ENCODE measurements at places on chromosomes 6 and 20.
A peak's percentile ranks its signal among the peaks of the same experiment; 100 is the strongest.

DNA sequence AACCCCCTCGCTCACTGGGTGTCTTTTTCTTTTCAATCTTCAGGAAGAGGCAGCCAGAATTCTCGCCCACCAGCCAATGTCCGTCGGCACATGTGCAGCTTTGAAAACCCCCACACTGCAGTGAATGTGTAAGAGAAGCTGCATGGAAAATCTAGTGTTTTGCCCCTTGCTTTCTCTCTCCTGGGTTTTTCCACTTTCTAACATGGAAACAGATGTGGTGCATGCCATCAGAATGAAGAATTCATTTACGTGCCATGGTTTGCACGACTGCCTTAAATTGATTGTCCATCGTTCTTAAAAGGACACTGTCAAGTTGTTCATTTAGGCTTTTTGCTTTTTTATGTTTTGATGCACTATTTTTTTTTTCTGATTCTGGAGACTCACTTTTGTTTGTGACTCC lies 117.1 kb upstream of the RAB32 start:
- no peak overlapping the region for H3K27ac ChIP-seq
- no peaks in the 10 kb centered on the region for H3K36me3 ChIP-seq
- H3K27me3 ChIP-seq, result peaks cover 3% of the 10 kb centered on the region
- no peaks in the 10 kb centered on the region for H3K4me1 ChIP-seq

- H3K27ac ChIP-seq, result no peak overlapping the region
- H3K4me3 ChIP-seq, result no peak overlapping the region
- H3K4me1 ChIP-seq, result peaks cover 19% of the 10 kb centered on the region
- DNase-seq, result no peak
These were observed 260.0 kb downstream of the DHX35 start for GRCh38 chr20:39222101-39222500.

- no peaks in the 10 kb centered on the region for H3K27me3 ChIP-seq
- H3K4me3 ChIP-seq, result no peak overlapping the region
- no peak for DNase-seq
- no peaks in the 10 kb centered on the region for H3K4me1 ChIP-seq
- H3K27ac ChIP-seq, result no peak overlapping the region
- peaks cover 67% of the 10 kb centered on the region for H3K36me3 ChIP-seq
These were observed 100.0 kb downstream of the MBOAT1 start for GRCh38 chr6:20112241-20112640.

GRCh38 chr6:141309295-141309694 lies 823.4 kb upstream of the GJE1 start:
- no peak overlapping the region for H3K4me3 ChIP-seq
- no peaks in the 10 kb centered on the region for H3K27me3 ChIP-seq
- H3K4me1 ChIP-seq, result no peaks in the 10 kb centered on the region
- H3K27ac ChIP-seq, result no peak overlapping the region
- H3K36me3 ChIP-seq, result no peaks in the 10 kb centered on the region

GRCh38 chr6:81750200-81750599 lies 2.3 kb downstream of the TENT5A start:
- no peaks in the 10 kb centered on the region for H3K36me3 ChIP-seq
- no peak for DNase-seq
- H3K27me3 ChIP-seq, result no peaks in the 10 kb centered on the region
- H3K4me3 ChIP-seq, result no peak overlapping the region

DNA sequence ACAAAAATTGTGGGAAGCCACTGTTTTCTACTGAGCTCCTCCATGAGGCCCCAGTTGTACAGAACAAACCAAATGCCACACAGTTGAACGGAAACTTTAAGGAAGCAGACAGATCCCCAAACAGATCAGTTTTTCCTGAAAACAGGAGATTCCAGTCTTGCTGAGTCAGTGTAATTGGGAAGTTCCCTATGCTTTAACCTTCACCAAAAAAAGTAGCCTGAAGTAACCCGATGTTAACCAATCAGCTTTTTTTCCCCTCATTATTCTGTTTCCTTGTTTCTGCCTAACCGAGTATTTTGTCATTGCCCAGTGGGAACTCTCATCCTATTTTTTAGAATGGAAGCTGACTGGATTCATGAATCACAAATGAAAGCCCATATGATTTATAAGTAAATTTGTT lies 36.7 kb downstream of the MARCKS start:
- H3K36me3 ChIP-seq, result no peaks in the 10 kb centered on the region
- no peak overlapping the region for H3K27ac ChIP-seq
- H3K4me1 ChIP-seq, result no peaks in the 10 kb centered on the region

- H3K36me3 ChIP-seq, result no peaks in the 10 kb centered on the region
- H3K27me3 ChIP-seq, result peaks cover 2% of the 10 kb centered on the region
- no peak for DNase-seq
- H3K4me3 ChIP-seq, result no peak overlapping the region
- no peaks in the 10 kb centered on the region for H3K4me1 ChIP-seq
- no peak overlapping the region for H3K27ac ChIP-seq
These were observed 141.7 kb upstream of the RPS6KA2 start for GRCh38 chr6:166768761-166769160.

DNA sequence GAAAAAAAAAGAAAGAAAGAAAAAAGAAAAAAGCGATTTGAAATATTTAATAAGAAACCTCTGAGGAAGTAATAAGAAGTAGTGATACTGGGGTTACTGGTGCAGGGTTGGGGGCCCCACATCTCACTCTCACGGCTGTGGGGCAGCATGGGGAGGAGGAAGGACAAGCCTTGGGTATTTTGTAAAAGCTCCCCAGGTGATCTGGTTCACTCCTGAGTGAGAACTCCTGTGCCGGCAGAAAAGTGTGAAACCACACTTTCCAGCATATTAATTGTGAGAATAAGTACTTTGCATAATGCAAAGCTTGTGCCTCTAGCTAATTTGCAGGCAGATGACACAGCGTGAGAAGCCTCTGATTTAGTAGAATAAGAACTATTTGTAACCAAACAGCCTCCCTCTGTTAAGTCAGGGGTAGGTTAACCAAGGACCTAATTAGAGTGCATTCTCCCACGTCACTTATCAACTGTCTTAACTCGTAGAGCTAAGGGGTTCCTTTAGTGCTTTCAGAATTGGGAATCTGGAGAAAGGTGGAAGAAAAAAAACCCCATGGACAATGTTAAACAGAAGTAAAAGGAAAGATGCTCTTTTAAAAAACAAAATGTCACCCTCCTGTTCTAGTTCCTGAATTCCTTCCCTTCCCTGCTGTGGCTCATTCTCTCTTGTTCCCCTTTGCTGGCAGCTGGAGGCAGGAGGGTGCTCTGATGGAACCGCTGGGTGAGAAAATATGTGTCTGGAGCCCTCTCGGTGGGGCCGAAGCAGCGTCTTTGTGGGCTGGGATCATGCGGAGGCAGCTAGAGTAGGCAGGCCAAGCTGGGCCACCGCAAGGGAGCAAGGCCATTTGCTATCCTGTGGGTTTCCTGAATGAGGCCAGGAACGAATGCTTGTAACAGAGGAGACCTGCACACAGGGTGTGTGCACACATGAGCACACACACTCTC lies 108.7 kb downstream of the FYN start:
- no peak overlapping the region for H3K4me3 ChIP-seq
- no peak overlapping the region for H3K27ac ChIP-seq
- no peak for DNase-seq
- peaks cover 34% of the 10 kb centered on the region for H3K4me1 ChIP-seq
- peaks cover 12% of the 10 kb centered on the region for H3K36me3 ChIP-seq

DNA sequence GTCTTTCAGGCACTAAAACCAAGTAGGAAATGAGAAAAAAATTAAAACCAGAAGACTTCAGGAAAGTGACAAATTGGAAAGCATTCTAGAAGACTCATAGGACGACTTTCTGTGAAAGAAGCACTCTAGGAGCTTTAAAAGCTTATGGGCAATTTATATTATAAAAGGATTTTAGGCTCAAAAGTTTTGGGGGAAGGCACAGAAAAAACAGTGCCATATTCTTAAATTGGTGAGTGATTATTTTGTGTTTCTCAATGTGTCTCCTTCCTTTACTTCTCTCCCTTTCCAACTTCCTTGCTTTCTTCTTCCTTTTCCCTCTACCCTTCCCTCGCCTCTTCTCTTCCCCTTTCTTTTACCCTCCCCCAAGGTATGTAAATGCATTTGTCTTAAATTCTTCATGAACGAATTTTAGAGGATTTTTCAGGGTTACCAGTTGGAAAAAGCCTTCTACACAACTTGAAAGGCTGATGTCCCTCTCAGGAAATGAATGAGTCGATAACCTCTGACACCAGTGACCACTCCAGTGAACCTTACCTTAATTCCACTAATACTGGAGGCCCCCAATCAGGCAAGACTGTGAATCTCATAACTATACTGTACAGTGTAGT lies 2.6 kb upstream of the LIN28B start:
- H3K4me3 ChIP-seq, result no peak overlapping the region
- no peaks in the 10 kb centered on the region for H3K27me3 ChIP-seq
- DNase-seq, result no peak
- H3K4me1 ChIP-seq, result peaks cover 73% of the 10 kb centered on the region

DNA sequence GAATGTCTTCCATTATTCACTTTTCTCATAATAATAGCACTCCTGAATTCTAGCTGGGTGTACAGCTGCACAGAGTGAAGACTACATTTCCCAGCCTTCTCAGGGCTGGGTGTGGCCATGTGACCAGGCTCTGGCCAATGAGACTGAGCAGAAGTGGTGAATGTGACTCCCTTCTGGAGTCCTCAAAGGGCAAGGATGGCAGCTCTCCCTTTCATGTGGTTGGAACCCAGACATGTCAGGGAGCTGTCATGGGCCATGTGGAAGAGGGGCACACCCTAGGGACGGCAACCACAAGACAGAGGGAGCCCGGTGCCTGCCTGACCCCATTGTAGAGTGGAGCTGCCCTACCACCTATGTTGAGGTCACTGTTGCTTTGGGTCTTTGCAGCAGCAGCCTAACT lies 312.8 kb upstream of the SULF2 start:
- H3K36me3 ChIP-seq, result no peaks in the 10 kb centered on the region
- peak; percentile 39 for DNase-seq
- no peaks in the 10 kb centered on the region for H3K27me3 ChIP-seq
- H3K4me3 ChIP-seq, result no peak overlapping the region
- peaks cover 11% of the 10 kb centered on the region for H3K4me1 ChIP-seq
- H3K27ac ChIP-seq, result no peak overlapping the region

GRCh38 chr20:22770241-22770800 lies 185.9 kb upstream of the FOXA2 start:
- H3K4me1 ChIP-seq, result no peaks in the 10 kb centered on the region
- no peak overlapping the region for H3K27ac ChIP-seq
- peaks cover 3% of the 10 kb centered on the region for H3K27me3 ChIP-seq

DNA sequence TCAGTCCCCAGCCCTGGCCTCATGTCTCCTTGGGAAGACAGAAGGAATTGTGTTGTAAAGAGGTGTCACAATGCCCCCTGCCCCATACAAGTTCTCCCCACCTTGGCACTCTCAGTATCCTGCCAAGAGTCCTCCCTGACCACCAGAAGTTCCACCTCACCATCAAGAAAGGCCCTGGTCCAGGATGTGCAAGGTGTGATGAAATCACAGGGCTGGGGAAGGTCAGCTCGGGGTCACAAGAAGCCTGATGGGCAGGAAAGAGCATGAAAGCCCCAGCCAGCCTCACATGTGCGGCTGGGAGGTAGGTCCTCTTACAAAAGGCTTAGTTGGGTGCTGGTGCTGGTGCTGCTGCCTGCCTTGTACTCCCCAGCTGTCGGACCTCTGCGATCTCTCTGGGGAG lies 12.9 kb upstream of the C6orf132 start:
- no peaks in the 10 kb centered on the region for H3K36me3 ChIP-seq
- H3K27ac ChIP-seq, result no peak overlapping the region

DNA sequence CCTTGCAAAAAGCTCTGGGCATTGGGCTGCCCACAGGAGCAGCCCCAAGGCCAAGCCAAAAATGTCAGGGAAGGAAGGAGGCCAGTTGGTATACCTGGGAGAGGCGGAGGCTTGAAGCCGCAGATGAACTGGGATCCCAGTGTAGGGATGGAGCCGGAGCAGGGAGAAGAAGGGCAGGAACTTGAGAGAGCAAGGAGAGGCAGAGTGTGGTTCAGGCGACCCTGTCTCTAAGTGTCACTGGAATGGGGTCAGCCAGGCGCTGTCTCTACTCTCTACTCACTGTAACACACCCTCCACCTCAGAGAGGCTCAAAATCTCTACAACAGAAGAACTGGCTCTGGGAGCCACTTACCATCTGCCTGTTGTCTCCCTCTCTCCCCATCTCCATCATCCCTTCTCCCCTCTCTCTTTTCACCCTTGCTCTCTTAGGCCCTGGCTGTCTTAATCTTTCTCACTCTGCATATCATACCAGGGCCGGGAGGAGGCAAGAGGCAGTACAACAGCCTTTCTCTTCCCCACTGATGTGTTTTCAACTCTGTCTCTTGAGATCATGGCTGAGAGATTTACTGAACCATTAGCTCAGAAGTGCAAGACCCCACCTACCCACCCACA lies 93.3 kb downstream of the CRYBG1 start:
- H3K27me3 ChIP-seq, result peaks cover 22% of the 10 kb centered on the region
- no peak for DNase-seq
- no peaks in the 10 kb centered on the region for H3K4me1 ChIP-seq
- no peaks in the 10 kb centered on the region for H3K36me3 ChIP-seq

GRCh38 chr6:37129566-37129965 lies 40.4 kb upstream of the PIM1 start:
- no peak for DNase-seq
- H3K4me1 ChIP-seq, result no peaks in the 10 kb centered on the region
- no peak overlapping the region for H3K27ac ChIP-seq
- H3K36me3 ChIP-seq, result no peaks in the 10 kb centered on the region
- H3K27me3 ChIP-seq, result no peaks in the 10 kb centered on the region
- no peak overlapping the region for H3K4me3 ChIP-seq

DNA sequence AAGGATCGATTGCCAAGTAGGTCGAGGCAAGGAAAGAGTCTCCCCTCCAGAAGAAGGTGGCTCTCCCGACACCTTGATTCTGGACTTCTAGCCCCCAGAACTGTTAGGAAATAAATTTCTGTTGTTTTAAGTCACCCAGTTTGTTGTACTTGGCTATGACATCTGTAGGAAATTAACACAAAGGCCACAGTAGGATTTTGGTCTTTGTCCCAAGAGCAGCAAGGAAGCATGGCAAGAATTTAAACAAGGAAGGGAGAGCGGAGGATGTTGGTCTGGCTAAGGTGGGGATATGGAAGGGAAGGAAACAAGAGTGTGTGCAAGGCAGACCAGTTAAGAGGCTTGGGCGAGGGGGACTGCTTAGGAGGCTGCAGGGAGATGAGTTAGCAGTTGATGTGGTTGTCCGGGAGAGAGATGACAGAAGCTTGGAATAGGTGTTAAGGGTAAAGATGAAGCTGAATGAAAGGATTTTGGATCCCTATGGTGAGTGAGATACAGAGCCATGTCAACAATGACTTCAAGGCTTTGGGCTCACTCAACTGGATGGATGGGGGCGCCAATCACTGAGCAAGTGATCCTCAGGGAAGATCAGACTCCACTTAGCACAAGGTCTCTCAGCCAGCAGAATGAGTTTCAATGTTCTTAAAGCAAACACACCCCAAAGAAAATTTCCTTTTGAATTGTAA lies 140.5 kb upstream of the ZNF217 start:
- H3K4me3 ChIP-seq, result no peak overlapping the region
- H3K27me3 ChIP-seq, result no peaks in the 10 kb centered on the region
- H3K36me3 ChIP-seq, result no peaks in the 10 kb centered on the region
- peaks cover 22% of the 10 kb centered on the region for H3K4me1 ChIP-seq
- H3K27ac ChIP-seq, result no peak overlapping the region
- DNase-seq, result no peak

DNA sequence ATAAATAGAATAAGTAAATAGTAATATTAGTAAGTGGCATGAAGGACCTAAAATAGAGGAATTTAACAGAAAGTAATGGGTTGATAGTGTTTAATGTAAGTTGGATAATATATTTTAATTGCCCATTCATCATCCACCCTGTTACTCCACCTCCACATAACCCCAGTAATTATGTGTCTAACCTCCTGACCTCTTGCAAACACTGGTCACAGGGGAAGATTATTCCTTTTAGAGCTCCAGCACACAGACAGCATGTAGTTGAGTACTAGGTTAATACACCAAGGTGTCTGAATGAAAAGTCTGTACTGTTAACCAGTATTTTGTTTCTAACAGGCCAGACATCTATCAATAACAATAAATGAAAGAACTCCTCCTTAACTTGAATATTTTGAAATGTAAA lies 92.4 kb upstream of the EYS start:
- no peaks in the 10 kb centered on the region for H3K4me1 ChIP-seq
- no peak for DNase-seq
- no peaks in the 10 kb centered on the region for H3K36me3 ChIP-seq
- H3K27me3 ChIP-seq, result no peaks in the 10 kb centered on the region
- no peak overlapping the region for H3K4me3 ChIP-seq
